Mesenteric fat pad (tissue), 1 donor: ENCODE measurements at places on chromosomes 11 and 22.
A peak's percentile ranks its signal among the peaks of the same experiment; 100 is the strongest.

- DNase-seq = no peak
Observed at GRCh38 chr11:22460181-22460580, 122.0 kb downstream of the SLC17A6 start.

GRCh38 chr11:62061356-62062222 lies 62.2 kb upstream of the INCENP start:
- DNase-seq = peak; percentile 35

DNA sequence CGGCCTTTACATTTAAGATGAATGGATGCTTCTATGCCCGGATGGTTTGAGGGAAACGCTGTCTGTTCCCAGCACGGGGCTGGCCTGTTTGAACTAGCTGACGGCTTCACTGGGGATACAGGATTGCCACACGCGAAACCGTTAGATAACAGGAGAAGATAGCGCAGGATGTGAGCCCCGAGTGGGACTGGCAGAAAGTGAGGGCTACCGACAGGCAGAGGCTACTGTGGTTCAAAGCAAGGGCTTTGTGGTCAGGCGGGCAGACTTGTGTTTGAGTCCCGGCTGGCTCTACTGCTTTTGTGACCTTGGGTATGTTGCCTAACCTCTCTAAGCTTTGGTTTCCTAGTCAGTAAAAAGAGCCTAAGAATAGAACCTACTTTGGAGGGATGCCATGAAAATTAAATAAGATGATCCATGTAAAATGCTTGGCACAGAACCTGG lies 2.8 kb upstream of the OAF start:
- no peak for DNase-seq

- DNase-seq = no peak
Observed at GRCh38 chr11:45556851-45557707, 108.3 kb downstream of the CHST1 start.

DNA sequence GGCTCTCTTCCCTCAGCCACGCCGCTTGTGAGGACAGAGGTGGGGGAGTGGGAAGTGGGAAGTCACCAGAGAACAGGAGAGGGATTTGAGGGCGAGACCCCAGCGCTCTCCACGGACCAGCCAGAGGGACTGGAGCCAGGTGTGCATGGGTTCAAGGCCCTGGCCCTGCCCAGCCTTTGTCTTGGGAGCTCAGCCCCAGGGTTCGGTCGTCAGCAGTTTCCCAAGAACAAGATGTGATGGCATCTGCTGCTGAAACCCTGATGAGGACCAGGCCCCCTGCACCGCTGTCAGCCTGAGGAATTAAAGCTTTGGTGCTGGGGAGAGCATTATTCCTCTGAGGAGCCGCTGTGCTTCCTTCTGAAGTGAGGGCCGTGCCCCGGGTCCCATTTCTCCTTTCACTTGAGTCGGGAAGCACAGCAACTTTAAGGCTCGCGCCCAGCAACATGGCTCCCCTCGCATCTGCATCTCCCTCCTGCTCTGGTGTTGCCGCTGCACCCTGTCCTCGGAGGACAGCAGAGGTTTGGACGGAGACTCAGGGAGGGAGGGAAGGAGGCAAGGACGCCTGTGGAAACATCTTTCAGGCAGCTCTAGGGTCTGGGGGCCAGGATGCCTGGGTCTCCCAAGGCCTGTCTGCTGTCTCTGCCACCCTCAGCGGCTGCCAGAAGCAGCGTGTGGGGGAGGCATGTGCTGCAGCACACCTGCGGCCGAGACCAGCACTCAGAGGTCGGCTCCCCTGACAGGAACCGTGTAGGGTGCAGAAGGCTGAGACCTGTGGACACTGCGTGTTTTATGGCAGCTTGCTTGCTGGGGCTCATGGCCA lies 3.8 kb downstream of the IFITM5 start:
- DNase-seq = no peak

- DNase-seq = no peak
Observed at GRCh38 chr11:44589301-44589700, 23.8 kb downstream of the CD82 start.

GRCh38 chr11:12242966-12243365 lies 132.6 kb downstream of the MICAL2 start:
- no peak for DNase-seq

GRCh38 chr11:124168796-124169195 lies 14.3 kb upstream of the OR10D3 start:
- DNase-seq = no peak

DNA sequence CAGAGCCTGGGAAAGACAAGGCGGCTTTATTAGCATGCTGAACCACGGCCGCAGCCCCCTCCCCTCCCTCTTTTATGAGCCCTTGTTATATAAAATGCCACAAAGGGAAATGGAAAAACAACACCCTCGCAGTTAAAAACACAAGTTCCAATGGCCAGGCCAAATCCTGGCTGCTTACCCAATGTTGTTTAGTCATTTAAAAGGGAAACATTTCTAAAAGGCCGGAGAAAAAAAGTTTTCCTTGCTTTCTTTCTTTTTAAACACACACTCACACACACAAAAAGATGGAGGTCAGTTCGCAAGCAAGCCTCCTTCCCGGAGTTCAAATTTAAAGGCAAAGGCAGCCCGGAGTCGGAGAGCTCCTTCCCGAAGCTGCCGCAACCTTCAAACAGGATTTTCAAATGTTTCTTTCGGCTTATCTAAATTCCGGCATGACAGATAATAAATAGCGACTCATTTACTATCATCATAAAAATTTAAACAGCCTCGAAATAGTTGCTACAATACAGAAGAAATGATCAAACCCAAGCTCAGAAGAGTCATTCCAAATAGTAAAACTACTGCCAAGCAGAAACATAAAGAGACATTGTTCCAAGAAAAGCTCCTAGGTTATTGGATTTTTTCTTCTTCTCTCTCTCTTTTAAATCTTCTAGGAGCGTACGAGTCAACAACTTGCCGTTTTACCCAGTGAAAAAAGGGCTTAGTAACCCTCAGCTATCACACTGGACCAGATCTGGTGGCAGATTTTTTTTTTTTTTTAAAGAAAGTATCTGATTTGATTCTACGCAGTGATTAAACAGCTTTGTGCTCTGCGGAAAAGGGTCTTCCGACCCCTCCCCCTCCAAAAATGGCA lies 3.5 kb downstream of the PHF21B start:
- no peak for DNase-seq

DNA sequence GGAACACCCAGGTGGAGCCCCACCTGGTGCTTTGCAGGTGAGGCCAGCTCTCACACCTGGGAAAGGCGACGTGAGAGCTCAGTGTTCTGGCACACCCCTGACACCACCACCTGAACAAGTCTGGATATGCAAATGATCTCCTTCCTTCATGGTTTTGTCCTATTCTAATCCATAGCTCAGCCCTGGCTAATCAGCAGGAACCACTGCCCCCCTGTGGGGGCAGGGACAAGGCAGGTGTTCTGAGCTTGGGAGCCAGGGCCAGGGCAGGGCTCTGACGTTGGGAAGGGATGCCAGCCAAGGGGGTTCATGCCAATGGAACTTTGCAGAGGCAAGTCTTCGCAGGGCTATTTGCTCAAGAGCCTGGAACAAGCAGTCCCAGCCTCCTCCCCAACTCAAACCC lies 144.2 kb downstream of the TRIM29 start:
- DNase-seq = no peak

- no peak for DNase-seq
Observed at GRCh38 chr11:78390809-78391208, 26.8 kb downstream of the GAB2 start.
